Right atrium auricular region (tissue), 2 donors: ENCODE measurements at places on chromosomes 6 and 20. TPM values are rescaled to one million over a fixed set of nuclear protein-coding genes. Genes with fewer than 3 reads are reported as not detected.
A peak's percentile ranks its signal among the peaks of the same experiment; 100 is the strongest.

DNA sequence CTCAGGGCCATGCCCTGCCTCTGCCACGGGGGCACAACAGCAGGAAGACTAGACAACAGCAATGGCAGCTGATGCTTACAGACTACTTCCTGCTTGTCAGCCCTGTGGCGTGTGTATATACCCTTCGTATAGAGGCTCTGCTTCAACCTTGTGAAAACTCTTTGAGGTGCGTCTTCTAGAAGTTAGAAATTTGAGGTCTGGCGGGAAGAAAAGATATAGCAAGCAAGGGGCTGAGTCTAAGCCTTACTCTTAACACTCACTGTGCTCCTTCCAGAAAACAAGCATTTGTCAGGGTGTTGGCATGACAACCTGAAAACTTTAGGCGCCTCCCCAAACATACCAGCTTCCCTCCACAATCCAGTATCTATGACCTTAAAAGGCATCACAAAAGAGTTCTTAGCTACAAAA lies 33.3 kb downstream of the JPH2 start:
- H3K27me3 ChIP-seq: no peaks in the 10 kb centered on the region
- H3K4me1 ChIP-seq: peaks cover 51% of the 10 kb centered on the region
- H3K27ac ChIP-seq: peak overlapping the region; percentile 91
- DNase-seq: no peak

DNA sequence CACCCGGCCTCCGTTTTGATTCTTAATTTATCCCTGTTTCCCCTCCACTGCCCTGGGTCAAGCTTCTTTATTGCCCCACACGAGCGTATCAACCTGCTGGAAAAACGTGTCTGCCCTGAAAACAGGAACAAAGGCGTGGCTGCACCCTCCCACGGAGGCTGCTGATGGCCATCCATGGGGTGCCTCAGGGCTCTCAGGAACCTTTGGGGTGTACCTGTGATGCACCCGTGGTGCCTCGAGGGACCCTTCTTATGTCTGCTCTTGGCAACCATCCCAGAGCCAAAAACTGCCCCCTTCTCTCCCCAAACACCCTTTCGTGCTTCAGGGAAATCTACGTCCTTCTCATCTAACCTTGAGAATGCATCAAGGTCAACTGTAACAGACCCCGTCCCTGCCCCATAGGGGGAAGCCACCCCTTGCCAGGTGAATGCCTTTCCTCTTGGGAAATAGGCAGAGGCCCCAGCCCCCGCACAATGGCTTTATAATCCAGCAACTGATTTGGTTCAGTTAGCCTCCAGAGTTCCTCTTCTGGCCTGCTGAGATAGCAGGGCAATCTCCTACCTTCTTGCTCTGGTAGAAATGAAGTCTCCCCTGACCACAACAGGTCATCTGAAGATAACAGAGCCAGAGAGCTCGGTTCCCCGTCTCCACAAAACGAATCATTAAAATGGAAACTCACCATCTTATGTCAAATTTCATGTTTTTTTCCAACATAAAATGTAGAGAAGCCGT lies 29.4 kb downstream of the PSMG4 start:
- H3K27me3 ChIP-seq: no peaks in the 10 kb centered on the region
- no peaks in the 10 kb centered on the region for H3K4me1 ChIP-seq
- no peak overlapping the region for H3K4me3 ChIP-seq

MATN4 gene
- not detected for total RNA-seq

DNA sequence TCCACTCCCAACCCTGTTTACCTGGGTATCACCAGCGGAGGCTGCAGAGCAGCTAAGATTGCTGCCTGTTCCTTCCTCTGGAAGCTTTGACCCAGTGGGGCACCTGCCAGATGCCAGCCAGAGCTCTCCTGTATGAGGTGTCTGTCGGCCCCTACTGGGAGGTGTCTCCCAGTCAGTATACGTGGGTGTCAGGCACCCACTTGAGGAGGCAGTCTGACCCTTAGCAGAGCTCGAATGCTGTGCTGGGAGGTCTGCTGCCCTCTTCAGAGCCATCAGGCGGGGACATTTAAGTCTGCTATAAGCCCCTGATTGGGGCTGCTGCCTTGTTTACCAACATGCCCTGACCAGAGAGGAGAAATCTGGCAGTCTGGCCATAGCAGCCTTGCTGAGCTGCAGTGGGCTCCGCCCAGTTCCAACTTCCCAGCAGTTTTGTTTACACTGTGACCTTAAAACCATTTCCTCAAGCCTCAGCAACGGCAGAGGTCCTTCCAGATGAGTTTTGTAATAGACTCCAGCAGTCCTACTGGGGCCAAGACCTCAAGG lies 2.8 kb downstream of the RAET1E start:
- H3K4me3 ChIP-seq: no peak overlapping the region
- no peaks in the 10 kb centered on the region for H3K36me3 ChIP-seq
- DNase-seq: peak; percentile 77
- H3K4me1 ChIP-seq: peaks cover 35% of the 10 kb centered on the region
- peak overlapping the region; percentile 56 for H3K27ac ChIP-seq

DNA sequence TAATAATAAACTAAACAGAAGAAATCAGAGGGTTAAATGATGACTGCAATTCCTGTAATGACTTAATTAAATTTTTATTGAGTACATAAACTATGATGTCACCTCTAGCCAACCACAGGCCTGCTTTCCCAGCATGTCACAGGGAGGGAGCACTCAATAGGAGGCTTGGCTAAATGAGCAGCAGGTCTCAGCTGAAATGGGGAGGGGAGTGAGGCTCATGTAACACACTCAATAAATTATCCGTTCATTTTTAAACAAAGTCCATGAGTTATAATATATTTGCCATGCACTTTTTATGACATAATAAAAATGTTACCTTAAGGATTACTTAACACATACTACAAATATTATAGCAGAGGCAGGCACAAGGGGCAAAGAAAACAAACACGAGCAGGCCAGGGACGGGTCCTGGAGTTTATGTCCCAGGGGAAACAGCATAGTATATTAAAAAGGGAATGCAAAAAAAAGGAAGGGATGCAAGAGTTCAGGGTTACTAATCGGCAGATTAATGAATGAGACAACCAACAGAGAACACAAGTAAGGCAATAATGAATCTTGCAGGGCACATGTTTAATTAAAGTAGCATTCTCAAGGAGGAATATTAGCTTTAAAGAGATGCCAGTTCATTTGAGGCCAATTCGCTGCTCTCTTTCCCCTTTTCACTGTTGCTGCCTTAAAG lies 27.1 kb upstream of the FAM83C start:
- no peaks in the 10 kb centered on the region for H3K27me3 ChIP-seq
- peaks cover 11% of the 10 kb centered on the region for H3K4me1 ChIP-seq
- H3K27ac ChIP-seq: peak overlapping the region; percentile 49
- no peak overlapping the region for H3K4me3 ChIP-seq
- no peaks in the 10 kb centered on the region for H3K36me3 ChIP-seq

GRCh38 chr20:52777171-52777570 lies 195.0 kb upstream of the TSHZ2 start:
- no peaks in the 10 kb centered on the region for H3K27me3 ChIP-seq
- no peak overlapping the region for H3K27ac ChIP-seq
- DNase-seq: no peak

GRCh38 chr20:58882704-58883089 lies 30.2 kb downstream of the GNAS start:
- DNase-seq: no peak
- no peak overlapping the region for H3K4me3 ChIP-seq
- no peaks in the 10 kb centered on the region for H3K36me3 ChIP-seq
- H3K4me1 ChIP-seq: no peaks in the 10 kb centered on the region
- H3K27ac ChIP-seq: no peak overlapping the region

GRCh38 chr20:63099456-63100173 lies 92.9 kb upstream of the BHLHE23 start:
- peaks cover 15% of the 10 kb centered on the region for H3K4me1 ChIP-seq
- no peak overlapping the region for H3K4me3 ChIP-seq
- H3K27me3 ChIP-seq: peaks cover 4% of the 10 kb centered on the region
- no peak for DNase-seq

DNA sequence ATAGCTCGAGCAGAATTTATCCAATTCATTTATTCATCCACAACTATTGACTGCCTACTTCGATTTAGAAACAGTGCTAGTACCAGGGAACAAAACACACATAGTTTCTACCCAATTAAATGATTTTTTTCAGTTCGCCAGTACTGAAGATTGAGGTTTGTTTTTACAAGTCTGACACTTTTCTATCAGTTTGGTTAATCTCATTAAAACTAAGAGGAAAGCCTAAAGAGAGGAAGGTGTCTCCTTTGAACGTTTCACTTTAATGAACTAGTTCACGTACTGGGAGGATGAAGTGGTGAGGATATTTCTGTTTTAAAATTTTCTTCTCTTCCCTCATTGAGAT lies 570 bp upstream of the ANKS1A start:
- no peak for DNase-seq
- H3K4me1 ChIP-seq: no peaks in the 10 kb centered on the region
- peak overlapping the region; percentile 92 for H3K4me3 ChIP-seq
- H3K36me3 ChIP-seq: peaks cover 4% of the 10 kb centered on the region
- H3K27ac ChIP-seq: peak overlapping the region; percentile 87

GRCh38 chr6:158242071-158242606 lies 70.1 kb upstream of the TULP4 start:
- no peaks in the 10 kb centered on the region for H3K4me1 ChIP-seq
- no peaks in the 10 kb centered on the region for H3K36me3 ChIP-seq
- no peak for DNase-seq
- H3K4me3 ChIP-seq: no peak overlapping the region

- no peak overlapping the region for H3K4me3 ChIP-seq
- no peaks in the 10 kb centered on the region for H3K27me3 ChIP-seq
- H3K27ac ChIP-seq: no peak overlapping the region
- DNase-seq: no peak
Observed at GRCh38 chr6:98574984-98575383, 259.4 kb upstream of the POU3F2 start.

SERINC1 gene
- total RNA-seq: 163 TPM

GRCh38 chr20:46512943-46513844 lies at the start of gene ZNF334:
Gene ZNF334 (minus strand): TSS chr20:46513559. CDS start chr20:46512102, 1,457 bp downstream.
- no peaks in the 10 kb centered on the region for H3K27me3 ChIP-seq
- no peaks in the 10 kb centered on the region for H3K4me1 ChIP-seq
- no peaks in the 10 kb centered on the region for H3K36me3 ChIP-seq
